CD4-positive, alpha-beta memory T cell (primary cell): ENCODE measurements at places on chromosomes 11 and 22.

- DNase-seq = no peak
These were observed 326.4 kb downstream of the LRRC4C start for GRCh38 chr11:41133023-41133422.

DNA sequence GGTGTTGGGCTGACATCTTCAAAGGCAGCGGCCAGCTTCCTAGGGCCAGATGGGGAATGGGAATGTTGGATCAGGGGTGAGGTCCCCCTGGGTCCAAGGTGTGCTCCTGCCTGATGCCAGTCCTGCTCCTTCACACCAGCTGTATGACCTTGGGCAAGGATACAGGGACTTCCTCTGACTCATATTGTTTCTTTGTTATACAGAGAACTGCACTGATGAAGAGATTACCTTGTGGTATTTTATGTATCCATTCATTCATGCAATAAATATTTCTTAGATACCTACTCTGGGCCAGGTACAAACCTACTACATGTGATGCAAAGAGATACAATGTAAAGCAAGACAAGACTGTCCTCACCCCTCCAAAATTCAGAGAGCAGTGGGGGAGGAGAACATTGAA lies 3.9 kb upstream of the OPCML start:
- DNase-seq = no peak

- DNase-seq = no peak
These were observed 43.0 kb upstream of the ZBED5 start for GRCh38 chr11:10900681-10901415.

- no peak for DNase-seq
These were observed 165.2 kb upstream of the RAG2 start for GRCh38 chr11:36763187-36763586.

DNA sequence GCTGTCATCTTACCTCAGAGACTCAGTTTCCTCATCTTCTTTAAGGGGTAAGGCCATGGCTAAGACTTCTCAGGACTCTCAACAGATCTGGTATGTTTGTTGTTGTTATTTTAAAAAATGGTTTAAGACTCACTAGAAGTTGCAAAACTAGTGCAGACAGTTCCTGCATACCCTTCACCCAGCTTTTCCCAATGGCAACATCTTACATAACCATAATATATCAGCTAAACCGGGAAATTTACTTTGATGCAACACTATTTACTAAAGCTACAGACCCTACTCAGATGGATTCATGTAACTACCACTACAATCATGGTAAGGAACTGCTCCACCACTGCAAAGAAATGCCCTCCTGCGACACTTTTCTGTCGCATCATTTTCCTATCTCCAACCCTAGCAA lies 20.4 kb downstream of the LGR4 start:
- no peak for DNase-seq

- no peak for DNase-seq
These were observed 39.3 kb upstream of the ZC3H12C start for GRCh38 chr11:110053848-110054414.

GRCh38 chr22:46131151-46131587 lies 19.2 kb upstream of the PPARA start:
- peak; percentile 7 for DNase-seq

GRCh38 chr11:117724104-117724503 lies 72.9 kb downstream of the DSCAML1 start:
- DNase-seq = no peak

- no peak for DNase-seq
These were observed 222.7 kb upstream of the SESN3 start for GRCh38 chr11:95453616-95454171.

DNA sequence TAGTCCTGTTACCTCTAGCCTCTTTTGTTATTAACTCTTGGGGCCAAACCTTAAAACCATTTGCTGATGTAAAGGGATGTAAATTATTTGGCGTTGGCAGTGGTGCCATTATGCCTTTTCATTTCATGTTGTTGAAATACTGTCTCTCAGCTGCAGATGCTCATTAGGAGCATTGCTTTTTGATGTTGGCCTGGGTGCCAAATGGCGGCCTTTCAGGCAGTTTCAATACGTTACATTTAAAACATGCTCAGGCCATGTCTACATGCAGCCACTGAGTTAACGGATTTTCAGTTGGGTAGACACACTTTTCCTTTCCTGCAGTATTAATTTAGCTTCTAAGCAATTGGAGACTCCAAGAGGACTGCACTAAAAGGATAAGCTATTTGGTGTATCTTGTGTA lies 5.3 kb downstream of the NCAM1 start:
- no peak for DNase-seq
